ENCODE measurements at places on chromosomes 3 and 15. TPM values are rescaled to one million over a fixed set of nuclear protein-coding genes. Genes with fewer than 3 reads are reported as not detected.

SCAPER gene
- total RNA-seq, result 39.1 TPM

- no peak for DNase-seq
These were observed 406.5 kb upstream of the TGFBR2 start for GRCh38 chr3:30199855-30200254.

LRRC49 gene
- total RNA-seq, result 41.2 TPM

DNA sequence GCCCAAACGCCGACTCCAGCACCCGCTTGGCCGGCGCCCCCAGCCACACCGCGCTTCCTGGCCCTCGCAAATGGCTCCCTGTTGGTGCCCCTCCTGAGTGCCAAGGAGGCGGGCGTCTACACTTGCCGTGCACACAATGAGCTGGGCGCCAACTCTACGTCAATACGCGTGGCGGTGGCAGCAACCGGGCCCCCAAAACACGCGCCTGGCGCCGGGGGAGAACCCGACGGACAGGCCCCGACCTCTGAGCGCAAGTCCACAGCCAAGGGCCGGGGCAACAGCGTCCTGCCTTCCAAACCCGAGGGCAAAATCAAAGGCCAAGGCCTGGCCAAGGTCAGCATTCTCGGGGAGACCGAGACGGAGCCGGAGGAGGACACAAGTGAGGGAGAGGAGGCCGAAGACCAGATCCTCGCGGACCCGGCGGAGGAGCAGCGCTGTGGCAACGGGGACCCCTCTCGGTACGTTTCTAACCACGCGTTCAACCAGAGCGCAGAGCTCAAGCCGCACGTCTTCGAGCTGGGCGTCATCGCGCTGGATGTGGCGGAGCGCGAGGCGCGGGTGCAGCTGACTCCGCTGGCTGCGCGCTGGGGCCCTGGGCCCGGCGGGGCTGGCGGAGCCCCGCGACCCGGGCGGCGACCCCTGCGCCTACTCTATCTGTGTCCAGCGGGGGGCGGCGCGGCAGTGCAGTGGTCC lies 3.5 kb downstream of the ISLR2 start:
- DNase-seq, result no peak

DNA sequence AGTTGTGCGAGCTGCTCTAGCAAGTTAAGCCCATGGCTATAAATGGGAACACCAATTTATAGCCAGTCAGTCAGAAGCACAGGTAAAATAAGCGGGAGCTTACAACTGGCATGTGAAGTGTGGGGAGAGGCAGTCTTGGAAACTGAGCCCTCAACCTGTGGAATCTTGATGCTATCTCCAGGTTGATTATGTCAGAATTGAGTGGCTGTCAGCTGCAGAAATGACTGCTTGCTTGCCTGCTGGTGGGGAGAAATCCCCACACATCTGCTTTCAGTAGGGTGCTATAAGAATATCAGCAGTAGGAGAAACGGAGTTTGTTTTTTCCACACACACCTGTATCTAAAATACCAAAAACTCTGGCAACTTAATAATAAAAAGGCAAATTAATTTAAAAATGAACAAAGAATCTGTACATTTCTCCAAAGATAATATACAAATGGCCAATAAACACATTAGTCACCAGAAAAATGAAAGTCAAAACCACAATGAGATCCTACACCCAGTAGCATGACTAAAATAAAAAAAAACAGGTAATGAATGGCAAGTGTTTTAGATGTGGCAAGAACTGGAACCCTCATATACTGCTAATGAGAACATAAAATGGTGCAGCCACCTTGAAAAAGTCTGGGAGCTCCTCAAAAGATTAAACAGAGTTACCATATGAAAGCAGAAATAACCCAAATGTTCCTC lies 26.0 kb upstream of the MAP4 start:
- DNase-seq, result no peak

GRCh38 chr3:16808393-16809107 lies 76.2 kb upstream of the PLCL2 start:
- DNase-seq, result no peak

- peak; percentile 59 for DNase-seq
These were observed 141.9 kb upstream of the C2CD4B start for GRCh38 chr15:62306851-62307504.

RAF1 gene
- total RNA-seq, result 138 TPM

- DNase-seq, result no peak
These were observed 232.2 kb upstream of the FEZF2 start for GRCh38 chr3:62605413-62606068.

KLHL40 gene
- total RNA-seq, result 0.09 TPM

DNA sequence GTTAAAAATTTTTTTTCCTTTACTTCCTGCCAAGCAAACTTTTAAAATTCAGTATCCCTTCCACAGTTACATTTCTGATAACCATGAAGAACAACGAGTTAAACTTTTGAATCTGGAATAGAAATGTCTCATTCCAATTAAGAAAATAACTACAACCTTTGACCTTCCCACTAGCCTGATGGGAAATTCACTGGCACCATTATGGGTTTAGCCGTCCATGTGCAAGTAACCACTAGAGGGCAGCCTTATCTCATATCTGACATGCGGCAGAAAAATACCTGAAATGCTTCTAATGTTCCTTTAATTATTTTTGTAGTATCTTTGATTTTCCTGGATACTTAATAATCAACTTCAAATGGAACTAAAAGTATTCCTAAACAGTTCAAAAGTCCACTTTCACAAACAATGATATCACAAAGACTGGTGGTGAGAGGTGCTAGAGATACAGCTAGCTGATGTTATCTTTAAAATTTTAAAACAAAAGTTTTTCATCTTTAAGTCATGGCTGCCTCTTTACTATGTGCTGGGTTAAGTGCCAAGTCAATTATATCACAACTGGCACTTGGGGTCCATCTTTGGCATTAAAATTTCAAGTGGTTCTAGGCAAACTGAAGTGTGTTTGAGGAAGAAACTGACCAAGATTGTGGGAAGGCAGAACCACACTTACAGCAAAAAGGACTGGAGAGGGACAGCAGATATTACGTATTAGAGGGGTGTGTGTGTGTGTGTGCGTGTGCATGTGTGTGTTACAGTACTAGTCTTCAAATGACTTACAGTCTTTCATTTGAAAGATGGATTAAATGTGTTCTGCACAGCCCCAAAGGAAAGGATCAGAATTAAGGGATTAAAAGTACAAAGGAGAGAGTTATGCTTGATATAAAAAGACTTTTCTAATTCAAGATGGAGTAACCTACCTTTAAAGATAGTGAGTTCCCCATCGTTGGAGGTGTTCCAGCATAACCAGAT lies 107.1 kb upstream of the ICE2 start:
- no peak for DNase-seq

DNA sequence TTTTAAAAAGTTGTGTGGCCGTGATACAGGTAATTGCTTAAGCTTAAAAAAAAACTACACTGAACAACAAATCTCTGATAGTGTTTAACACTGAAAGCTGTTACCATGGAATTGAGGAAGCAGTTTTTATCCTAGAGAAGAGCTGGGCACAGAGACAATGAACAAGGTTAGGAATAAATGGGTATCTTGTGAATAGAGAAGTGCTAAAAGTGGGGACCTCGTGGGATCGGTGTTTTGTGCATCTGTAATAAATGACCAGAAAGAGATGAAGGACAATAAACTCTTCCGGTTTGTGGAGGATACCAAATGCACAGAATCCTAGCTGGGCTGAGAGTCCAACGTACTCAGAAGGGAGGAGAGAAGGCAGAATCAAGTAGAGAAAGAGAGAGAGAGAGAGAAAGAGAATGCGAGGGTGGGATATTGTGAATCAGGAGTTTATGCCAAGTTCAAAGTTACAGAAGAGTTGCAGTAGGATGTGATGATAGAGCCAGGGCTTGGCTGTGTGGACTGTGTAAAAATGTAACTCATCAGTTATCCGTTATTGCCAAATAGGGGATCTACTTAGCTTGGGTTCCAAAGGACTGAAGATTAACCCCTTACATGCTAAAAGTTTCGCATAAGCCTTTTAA lies 148.9 kb downstream of the IL20RB start:
- DNase-seq, result no peak

DNA sequence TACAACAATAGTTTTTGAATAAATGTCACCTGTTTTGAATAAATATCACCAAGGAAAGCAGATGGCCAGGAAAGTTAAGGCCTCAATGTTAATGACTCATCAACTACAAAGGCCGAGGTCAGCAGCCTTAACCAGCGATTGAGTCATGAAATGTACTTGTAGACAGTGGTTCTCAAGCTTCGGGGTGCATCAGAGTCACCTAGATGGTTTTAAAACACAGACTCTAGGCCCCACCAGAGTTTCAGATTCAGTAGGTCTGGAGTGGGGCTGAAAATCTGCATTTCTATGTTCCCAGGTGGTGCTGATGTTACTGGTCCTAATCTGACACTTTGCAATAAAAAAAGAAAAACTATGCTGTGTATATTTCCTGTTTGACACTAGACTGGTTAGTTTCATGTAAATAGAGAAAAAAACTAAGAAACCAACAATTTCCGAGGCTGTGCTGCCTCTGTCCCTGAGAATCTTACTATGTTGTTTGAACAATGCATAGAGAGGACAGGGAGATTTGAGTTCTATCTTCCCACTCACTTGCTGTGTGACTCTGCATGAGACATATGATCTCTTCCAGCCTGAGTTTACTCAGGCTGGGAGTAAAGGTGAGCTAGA lies 9.8 kb downstream of the RAB27A start:
- DNase-seq, result no peak

PPARG gene
- total RNA-seq, result 18.9 TPM

DNA sequence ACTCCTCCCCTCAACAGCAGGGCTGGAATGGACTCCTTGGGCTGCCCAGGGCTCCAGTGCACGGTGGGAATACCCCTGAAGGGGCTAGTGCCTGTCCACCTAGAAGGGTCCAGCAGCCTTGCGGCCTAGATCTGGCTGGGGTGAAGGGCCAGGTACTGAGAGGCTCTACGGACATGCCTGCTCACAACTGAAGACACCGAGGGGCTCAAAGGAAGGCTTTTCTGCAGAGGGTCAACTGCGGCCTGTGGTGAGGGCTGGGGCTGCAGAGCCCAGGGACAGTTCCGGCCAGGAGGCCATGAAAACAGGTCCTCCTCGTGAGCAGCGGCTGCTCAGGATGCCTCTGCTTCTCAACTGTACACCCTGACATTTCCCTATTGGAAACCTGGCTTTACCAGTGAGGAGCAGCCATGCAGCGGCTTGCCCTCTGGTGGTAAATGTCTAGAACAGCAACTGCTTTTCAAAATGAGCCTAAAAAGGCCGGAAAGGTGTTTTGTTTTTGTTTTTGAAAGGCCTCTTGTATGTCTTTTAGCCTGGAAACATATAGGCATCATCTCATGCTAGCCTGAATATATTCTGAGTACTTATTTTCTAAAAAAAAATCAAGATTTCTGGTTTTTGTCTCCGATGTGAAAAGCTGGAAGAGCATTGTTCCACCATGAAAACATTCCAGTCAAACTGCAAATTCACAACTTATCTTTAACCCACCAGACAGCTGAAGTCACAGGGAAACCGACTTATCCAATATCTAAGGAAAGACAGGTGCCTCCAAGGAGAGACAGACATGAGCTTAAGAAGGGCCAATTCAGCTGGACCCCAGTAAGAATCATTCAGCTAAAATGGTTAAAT lies 163.4 kb downstream of the KLF13 start:
- no peak for DNase-seq

GRCh38 chr3:127018306-127018828 lies 35.5 kb downstream of the PLXNA1 start:
- DNase-seq, result no peak
